NCI-H1105 (cell line): ENCODE measurements at places on chromosomes 11 and 22.

DNA sequence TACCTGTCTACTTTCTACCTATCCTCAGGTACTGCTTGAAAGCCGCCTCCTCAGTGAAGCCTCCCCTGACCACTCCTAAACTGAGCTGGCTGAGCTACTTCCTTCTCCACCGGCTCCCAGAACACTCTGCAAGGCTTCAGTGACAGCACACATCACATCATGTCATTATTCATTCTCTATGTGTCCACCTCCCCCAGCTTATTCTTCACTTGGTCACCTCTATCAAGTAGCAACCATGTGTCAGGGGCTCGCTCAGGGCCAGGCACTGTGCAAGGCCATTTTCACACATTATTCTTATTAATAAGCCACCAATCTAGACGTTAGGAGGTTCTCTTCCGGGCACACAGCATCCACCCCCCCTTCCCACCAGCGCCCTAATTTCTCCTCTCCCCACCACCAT lies 3.7 kb upstream of the ELFN2 start:
- no peak for DNase-seq

- no peak for DNase-seq
Observed at GRCh38 chr11:205221-206001, 1.8 kb downstream of the BET1L start.

- no peak for DNase-seq
Observed at GRCh38 chr11:45596571-45596970, 68.9 kb downstream of the CHST1 start.

DNA sequence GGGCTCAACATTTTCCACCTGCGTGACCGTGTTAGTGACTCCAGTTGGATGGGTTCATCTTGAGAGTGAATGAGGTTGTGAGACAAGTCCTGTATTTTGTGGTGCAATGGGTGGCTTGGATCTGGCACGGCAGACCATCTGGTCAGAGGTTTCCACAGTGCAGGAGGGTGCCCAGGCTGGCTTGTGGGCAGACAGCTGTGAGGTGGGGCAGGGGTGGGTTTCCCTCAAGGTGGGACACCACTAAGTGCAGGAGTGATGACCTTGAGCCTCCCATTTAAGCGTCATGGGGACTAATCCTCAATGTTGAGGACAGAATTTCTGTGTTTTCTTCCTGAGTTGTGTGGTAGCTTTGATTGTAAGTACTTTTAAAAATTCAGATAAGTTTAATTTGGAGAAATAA lies 220.6 kb downstream of the TBC1D22A start:
- no peak for DNase-seq

DNA sequence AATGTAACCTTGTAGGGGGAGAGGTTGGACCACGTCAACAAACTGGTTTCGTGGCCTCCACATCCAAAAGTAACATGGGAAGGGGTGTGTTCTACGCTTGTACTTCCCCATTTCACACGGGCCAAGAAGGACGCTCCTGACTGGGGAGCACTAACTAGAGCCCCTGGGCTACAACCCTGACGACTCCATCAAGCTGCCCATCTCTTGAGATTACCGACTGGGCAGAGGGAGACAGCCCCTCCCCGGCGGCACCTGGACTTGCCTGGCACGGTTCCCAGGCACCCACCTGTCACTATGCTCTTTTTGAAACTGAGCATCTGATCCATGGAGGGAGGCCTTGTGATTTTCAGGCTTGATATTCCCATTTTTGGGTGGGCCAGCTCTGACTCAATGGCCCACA lies 68.5 kb downstream of the SHANK2 start:
- peak; percentile 78 for DNase-seq

DNA sequence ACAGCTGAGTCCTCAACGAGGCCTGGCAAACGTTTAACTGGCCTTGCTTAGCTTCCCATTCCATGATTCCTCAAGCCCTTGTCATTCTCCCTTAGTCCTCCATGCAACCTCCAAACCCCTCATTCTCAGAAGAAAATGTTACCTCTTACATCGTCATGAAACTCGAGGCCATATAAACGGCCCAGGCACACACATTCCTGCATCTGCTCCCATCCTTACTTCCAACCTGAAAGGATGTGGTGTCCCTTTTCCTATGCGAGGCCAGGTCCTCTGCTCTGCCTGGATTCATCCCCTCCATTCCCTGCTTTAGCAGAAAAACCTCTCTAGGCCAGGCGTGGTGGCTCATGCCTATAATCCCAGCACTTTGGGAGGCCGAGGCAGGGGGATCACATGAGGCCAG lies 9.0 kb downstream of the MPZL3 start:
- no peak for DNase-seq

DNA sequence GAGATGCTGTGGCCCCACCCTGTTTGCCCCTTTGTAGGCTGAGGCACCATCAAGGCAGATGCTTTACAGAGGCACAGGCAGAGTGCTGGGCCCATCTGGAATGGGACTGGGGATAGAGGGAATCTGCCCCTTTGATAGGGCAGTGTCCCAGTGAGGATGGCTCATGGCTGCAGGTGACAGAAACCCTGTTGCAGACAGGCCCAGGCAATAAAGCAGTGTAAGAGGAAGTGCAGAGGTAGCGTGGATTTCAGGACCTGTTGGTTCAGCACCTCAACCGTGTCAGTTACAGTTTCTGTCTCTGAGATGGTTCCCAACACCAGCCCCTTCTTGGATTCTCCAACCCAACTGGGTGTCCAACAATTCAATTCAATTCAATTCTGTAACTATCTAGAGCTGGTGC lies 25.1 kb downstream of the PRDM11 start:
- no peak for DNase-seq

GRCh38 chr11:16986434-16987204 lies 27.6 kb downstream of the PLEKHA7 start:
- DNase-seq, result no peak

DNA sequence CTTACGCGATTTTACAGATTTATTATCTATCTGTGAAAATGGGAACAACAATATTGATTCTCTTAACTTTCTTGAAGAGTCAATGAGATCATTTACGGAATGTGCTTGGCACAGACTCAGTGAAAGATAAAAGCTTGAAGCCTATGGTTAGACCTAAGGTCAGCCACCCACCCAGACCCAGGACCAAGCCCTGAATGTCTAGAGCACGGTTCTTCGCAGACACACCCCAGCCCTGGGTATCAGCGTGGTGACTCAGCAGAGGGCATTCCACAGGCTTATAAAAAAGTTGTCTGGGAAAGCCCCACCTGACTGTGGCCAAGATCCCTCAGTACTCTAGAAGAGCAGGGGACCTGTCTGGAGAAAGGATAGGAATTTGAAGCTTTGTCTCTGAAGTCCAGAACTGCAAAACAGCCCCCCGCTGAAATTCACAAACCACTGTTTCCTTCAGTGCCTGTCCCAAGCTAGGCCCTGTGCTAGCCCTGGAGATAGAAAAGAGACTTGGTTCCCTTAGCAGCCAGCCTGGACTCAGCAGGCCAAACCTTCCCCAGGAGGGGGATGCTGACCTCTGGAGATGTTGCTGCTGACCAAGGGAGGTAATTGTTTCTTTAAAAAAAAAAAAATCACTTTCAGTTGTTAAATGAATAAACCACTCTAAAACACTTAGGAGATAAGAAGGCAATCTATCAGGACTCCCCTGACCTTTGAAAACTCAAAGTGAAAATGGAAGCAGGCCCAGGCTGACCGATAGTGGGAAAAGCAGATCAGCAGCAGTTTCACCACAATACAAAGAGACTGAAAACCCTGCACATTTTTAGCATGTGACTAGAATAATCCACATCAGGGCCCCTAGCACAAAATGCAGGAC lies 114.0 kb downstream of the ABTB2 start:
- DNase-seq, result no peak

- peak; percentile 68 for DNase-seq
Observed at GRCh38 chr11:69642913-69643632, 2.1 kb downstream of the CCND1 start.

- DNase-seq, result no peak
Observed at GRCh38 chr11:19806251-19806650, 93.6 kb downstream of the NAV2 start.

DNA sequence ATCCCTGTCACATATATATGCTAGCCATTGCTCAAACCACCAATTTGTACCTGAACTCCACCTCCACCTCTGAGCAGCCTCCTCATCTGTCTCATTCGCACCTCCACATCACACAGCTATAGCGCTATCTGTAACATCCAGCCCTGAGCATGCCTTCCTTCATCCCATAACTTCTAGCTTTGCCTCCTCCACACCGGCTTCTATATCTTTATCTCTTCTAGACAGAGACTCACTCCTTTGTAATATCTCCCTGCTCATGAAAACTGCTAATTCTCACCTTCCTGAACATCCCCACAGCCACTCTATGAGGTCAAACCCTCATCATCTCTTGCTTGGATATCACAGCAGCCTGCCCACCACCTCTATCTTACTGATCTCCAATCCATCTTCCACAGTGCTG lies 5.9 kb downstream of the SIAE start:
- no peak for DNase-seq

- DNase-seq, result no peak
Observed at GRCh38 chr11:63567044-63567840, 4.1 kb upstream of the PLAAT2 start.

DNA sequence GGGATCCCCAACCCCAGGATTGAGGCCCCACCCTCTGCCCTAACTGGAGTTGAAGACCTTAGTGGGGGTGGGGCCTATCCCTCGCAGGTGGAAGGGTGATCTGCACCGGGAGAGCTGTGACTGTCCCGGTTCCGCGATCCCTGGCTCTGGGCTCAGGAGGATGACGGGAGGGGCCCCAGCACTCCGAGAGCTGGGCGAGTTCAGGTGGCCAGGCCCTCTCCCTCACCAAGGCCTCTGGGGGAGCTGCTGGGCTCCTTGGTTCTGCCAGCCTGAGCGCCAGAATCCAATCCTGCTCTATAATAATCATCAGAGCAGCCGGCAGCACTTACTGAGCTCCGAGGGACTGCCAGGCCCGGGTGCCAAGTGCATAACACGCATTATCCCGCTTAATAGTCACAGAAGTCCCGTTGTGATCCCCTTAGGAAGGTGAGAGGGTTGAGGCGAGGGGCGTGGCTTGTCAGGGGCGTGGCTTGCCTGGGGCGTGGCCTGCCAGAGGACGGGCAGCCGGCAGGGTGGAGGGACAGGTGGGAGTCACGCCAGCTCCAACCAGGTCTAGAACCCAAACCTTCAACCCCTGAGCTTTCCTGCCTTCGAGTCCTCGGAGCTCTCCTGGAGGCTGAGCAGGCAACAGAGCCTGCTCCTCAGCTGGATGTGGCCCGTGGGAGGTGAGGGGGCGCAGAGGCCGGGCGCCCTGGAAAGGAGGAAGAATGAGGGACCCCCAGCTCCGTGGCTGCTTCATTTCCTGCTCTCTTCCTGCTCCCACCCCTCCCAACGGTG lies 7.3 kb upstream of the SYT7 start:
- DNase-seq, result peak; percentile 13

DNA sequence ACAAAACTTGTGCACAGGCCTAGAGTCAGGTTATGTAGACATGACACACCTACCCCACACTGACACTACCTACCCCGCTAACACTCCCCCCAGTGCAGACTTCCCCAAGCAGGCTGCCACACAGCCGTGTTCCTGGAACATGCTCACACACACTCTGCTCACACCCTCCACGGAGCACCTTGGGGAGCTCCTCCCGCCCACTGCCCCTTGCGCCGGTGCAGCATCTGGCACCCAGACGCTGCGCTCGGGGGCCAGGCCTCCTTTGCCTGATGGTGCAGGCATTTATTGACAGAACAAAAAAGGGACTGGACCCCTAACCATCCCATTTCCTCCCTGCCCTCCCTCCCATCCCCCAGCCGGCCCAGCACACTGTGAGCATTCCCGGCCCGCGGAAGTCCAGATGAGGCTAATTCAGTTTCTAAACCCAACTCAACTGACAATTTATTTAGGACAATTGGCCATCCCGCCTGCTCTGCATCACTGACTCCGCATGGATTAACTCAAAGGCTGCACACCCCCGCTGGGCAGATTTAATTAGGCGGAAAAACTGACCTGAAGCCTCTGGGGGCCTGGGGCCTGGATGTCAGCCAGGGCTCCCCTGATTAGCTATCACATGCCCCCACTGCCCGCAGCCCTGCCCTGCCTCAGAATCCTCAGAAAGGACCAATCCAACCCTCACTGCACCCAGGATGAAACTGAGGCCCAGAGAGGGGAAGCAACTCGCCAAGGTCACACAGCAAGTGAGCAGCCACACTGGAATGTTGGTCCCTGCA lies 30.1 kb downstream of the KCNC1 start:
- DNase-seq, result no peak

GRCh38 chr11:43934601-43935423 lies 7.6 kb upstream of the C11orf96 start:
- no peak for DNase-seq

DNA sequence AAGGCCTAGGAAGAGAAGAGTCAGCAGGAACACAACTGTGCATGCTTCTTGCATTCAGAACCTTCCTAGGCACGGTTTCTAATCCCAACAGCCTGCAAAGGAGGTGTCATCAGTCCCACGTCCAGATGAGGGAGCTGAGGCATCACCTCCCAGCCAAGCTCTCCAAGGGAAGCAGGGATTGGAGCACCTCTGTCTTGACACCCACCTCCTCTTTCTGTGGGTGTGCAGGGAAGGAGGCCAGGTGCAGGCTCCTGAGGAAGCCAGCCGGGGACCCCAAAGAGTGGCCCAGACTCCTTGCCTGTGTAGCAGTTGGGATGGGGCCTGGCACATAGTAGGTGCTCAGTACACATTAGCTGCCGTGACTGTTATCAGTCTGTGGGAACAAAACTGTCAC lies 2.0 kb downstream of the PNPLA5 start:
- DNase-seq, result no peak

DNA sequence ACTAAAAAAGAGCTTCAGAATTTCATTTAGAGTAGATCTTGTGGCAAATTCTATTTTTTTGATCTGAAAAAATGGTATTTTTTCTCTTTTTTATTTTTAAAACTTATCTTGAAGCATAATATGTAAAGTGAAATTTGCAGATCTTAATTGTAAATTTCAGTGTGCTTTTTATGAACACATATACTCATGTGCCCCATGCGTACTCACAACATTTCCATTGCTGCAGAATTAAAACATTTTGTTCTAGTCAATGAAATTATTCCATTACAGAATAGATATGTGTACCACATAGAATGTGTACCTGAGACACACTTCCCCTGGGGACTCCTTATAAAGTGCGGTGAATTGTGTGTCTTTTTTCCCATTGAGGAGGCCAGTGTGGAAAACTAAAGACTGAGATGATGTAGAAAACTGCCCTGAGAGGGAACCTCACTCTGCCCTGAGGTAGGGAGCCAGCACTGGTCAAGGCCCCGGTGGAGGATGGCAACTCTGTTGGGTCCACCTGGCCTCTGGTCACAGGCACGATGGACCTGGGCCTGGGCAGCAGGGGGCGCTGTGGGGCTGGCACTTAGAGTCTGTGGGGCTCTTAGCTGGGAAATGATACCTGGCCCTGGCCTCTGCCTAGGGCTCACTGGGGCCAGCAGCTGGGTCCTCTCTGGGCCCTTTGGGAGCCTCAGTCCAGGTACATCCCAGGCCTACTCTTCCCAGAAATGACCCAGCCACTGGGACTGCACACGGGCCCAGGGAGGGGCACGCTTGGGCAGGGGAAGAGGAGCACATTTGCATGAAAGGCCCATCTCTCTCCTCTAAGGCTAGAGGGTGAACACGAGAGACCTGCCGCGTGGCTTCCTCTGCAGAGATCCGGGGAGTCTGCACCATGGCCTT lies 77.9 kb upstream of the TOP3B start:
- no peak for DNase-seq
